ENCODE measurements at places on chromosomes 5 and 9.

DNA sequence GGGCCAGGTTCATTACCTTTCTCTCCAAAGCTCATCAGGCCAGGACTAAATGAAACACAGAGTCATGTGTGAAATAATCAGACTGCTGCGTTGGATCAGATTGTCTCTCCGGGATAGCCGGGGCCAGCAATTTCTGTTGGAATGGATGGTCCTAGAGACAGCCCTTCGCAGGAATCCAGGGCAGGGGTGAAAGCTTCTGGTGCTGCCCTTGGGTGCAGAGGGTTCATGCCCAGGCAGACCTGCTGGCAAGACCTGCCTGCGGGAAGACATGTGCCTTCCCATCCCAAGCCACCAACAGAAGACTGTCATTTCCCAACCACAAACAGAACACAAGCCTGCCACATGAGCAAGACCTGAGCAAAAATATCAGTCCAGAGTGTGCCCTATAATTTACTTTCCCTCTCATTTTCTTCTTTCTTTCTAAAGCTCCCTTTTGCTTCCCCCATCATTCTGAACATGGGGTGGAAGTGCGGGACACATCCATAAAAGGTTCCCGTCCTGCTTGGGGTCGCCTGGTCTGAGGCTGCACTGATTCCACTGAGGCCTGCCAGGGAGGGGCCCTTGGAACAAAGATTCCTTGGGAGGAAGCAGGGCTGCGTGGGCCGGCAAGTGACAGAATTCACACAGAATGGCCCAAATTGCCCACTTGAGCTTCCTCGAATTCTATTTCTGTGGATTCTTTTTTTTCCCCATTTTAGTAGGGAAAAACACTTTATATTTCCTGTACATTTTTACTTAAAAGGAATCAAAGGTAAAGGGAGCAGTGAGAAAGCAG, 57.3 kb downstream of the UBE2QL1 start:
- DNase-seq: no peak

- DNase-seq: no peak
These were observed 358.8 kb upstream of the ARRDC3 start for GRCh38 chr5:91741764-91742505.

DNA sequence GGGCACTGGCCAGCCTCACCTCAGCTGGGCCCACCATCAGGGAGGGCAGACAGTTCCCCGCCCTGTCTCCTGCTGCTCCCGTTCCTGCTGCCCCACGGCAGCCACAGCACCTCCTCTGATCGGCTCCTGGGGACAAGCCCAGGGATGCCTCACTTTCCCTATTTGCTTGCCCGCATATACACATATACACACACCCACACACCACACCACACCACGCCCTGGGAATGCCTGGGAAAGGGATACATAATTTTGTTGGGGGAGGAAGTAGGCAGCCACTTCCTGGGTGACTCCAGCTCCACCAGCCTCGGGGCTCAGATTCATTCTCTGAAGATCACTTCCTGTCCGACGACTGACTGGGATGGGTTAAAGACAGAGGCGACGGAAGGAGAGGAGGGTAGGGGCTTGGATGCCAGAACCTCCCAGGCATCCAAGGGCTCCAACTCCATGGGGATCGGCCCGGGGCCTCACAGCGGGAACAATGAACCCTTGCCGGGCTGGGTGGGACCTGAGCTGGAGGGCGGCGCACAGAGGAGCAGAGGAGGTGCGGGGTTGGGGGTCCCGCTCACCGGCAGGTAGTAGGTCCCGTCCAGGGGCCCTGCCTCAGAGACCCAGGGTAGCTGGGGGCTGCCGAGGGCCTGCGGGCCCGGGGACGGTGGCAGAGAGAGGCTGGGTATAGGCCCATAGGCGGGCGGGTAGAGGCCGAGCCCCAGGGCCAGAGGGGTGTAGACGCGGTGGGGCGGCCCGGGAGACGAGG, 2.0 kb upstream of the MZB1 start:
- no peak for DNase-seq

DNA sequence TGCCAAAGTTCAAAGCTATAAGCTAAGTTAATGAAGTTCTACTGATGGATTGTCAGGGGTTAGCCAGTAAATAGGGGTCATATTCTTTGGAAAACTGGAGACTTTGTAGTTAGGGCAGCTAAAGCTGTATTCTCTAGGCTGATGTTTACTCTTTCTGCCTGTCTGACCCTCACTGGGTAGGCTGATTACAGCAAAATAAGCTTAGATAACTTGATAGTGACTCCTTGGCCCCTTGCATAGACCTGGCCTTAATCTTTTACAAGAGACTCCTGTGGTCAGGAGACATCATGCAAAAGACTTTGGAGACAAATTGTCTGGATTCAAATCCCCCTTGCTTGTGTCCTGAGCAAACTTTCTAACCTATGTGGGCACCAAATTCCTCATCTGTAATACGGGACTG, 314.4 kb upstream of the MSX2 start:
- no peak for DNase-seq

DNA sequence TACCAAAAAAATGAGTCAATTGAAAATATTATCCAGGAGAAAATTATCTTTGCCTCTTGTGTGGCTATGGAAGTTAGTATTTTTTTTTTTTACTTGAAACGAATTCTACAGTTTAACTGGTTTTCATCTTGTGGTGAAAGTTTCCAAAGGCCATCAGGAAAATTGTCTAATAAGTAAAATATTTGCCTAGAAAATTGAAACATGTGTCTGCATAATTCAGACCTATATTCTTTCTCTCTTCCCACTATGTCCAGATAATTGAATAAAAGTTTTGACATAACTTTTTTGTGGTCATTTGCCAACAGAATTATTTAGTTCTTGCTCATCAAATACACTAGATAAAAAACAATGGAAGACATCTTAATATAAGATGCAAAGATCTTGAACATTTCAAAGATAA, 321.5 kb upstream of the RPS23 start:
- no peak for DNase-seq

GRCh38 chr9:109013679-109014607, 644 bp upstream of the CTNNAL1 start:
- DNase-seq: peak; percentile 49

DNA sequence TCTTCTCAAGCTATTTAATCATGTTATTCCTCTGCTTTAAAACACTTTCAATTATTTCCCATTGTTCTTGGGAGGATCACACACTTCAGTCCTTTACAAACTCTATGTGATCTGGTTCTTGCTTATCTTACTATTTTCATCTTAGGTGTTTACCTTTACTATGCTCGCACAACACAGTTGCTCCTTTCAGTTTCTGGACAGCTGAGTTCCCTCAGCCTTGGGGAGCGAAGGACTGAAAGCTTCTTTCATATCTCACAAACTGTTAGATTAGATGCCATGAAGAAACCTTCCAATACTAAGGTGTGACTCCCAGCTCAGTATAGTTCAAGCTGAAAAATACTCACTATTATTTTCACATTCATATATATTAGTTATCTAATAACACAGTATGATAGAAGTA, 117.9 kb downstream of the CDC42SE2 start:
- no peak for DNase-seq

- DNase-seq: no peak
These were observed 670 bp downstream of the CCDC171 start for GRCh38 chr9:15553528-15553898.

GRCh38 chr5:87266914-87267573, 639 bp upstream of the RASA1 start:
- DNase-seq: no peak

DNA sequence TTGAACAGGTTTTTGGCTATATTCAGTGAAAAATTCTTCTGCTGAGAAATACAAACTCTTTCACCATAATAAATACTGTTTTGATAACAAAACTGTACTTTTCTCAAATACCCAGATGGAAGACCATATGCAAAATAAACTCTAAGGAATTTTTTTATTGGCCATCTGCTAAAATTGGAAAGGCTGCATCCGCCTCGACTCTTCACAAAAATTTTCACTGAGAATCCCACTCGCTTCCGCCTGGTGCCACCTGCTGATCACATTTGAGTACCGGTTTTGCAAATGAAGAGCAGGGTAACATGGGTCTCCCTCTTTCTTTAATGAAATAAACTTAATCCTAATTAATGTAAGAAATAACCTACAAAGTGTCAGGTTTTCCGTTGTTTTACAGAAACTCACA, 76.4 kb downstream of the TTLL11 start:
- no peak for DNase-seq

DNA sequence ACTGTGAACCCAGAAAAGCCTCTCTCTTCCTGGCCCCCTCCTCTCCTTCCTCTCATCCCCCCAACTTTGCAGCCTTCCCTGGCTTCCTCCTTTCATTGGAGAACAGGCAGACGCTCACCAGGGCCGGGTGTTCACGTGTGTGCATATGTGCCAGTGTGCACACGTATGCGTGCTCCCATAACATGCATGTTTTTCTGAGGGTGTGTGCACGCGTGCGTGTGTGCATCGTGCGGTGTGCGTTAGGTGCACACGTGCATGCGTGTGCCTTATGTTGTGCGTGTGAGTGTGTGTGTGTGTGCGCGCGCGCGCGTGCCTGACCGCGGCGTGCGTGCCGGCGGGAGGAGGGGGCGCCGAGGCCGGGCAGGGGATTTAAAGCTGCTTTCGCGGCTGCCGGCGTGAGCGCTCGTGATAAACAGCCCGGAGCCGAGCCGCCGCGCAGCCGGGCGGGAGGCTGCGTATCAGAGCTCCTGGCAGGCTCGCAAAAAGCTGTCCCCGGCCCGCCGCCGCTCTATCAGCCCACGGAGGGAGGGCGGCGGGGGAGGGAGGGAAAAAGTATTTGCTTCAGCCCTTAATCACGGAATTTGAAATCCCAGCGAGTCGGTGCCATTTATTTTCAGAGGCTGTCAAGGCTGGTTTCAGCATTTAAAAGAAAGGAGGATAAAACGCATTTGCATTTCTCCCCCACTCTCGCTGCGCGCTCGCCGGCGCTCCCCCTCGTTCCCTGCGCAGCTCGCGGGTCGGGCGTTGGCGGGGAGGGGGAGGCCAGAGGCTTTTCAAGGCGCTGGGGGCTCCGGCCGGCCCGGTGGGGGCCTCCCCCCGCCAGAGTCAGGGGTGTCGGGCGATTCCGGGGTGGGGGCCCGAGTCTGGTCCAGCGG, 183.9 kb downstream of the C9orf50 start:
- DNase-seq: peak; percentile 45

DNA sequence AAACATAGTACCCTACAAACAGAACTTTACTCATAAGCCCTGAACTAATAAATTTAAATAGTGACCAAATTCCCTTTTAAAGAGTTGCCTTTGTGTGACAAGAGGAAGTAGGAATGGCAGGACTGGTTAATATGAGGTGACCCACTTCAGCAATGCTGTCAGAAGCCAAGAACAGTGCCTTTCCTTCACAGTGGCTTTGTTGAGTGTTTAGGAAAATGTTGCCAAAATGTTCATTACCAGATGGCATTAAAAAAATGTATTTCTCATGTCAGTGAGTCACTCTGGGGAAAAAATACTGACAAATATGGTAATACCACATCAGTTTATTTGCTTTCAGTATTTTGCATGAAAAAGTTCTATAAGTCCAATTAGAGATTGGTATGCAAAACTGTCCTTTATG, 103.3 kb downstream of the DIRAS2 start:
- no peak for DNase-seq

DNA sequence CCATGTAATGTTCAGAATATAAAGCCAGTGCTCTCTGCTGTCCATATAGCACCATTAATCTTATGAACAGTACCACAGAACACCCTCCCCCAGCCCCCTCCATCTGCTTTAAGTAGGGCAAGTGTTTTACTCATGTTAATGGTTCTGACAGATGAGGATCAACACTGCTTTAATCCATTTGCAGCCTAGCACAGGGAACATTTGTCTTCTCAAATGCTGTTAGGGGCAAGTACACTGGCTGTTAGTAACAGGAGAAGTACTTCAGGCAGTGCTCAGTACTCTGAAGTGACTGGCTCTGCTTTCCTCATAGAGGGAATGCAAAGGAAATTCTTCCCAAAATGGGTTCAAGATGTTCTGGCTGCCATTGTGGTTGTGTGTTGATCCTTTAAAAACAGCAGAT, 202.6 kb downstream of the DCP2 start:
- no peak for DNase-seq

DNA sequence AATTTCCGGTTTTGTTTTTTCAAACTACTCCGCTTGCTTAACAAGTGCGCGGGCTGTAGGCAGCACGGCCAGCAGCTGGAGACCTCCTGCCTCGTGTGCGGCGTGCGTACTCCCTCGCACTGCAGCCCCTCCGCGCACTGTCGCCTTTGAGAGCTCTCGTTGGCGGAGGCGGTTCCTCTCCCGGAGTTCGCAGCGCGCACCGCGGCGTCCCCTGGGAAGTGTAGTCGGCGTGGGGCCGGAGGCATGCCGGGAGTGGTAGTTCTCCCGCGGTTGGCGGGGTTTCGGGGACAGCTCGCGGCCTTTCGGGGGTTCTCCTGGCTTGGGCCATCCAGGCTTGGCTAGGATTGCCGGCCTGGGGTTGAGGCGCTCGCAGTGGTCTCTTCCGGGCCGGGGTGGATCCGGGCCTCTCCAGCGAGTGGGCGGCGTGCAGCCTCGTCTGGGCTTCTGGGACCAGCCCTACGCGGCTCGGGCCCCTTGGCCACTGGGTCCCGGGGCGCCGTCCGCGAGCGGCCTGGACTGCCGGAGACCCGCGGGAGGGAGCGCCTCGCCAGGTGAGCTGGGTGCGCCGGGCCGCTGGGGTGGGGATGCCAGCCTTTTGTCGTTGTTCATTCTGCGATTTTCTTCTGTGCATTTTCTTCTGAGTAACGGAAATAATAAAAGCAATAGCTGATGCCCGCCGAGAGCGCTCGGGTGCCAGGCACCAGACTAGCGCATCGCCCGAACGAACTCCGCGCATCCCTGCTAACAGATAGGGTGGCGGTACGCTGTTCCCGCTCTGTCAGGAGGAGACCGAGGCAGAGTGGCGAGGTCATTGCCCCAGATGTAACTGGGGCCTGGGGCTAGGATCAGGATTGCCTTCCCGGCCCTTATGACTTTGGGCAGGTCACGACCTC, at the start of gene ZNF354C:
TSS of gene ZNF354C (plus strand) at position 258 of the 893 bp plus-strand sequence. CDS start 1,696 bp downstream, outside the sequence.
- DNase-seq: peak; percentile 92

DNA sequence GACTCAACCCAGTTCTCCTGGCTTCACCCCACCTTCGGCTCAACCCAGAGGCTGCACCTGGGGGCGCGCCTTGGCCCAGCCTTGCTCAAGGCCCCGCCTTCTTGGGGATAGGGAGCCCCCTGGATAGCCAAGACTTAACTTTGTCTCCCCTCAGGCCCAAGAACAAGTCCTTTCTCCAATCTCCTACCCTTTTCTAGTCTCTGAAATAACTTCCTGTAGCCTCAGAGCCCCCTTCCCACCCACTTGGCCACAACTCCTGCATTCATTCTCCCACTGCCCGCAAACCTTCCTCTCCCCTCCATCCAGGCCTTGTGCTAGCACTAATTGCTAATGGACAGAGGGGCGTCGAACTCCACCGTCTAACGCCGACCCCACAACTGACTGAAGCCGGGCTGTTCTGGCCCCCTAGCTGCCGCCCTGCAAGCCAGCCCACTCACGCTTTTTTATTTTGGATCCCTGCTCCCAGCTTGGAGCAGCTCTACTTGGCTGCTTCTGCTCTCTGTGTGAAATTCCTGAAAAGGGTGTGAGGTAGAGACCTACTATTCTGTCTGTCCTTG, 579 bp upstream of the ASTN2 start:
- no peak for DNase-seq

- no peak for DNase-seq
These were observed 32.7 kb downstream of the GAPT start for GRCh38 chr5:58523956-58524355.

- no peak for DNase-seq
These were observed 218.6 kb downstream of the MAN2A1 start for GRCh38 chr5:109908366-109908765.

GRCh38 chr9:118630931-118631595, 738.2 kb downstream of the BRINP1 start:
- DNase-seq: no peak

GRCh38 chr5:155129513-155129880, 115.9 kb downstream of the KIF4B start:
- no peak for DNase-seq

Measured in astrocyte of the spinal cord (primary cell).